Upper lobe of right lung (tissue), 1 donor: ENCODE measurements at places on chromosomes 11 and 22. TPM values are rescaled to one million over a fixed set of nuclear protein-coding genes. Genes with fewer than 3 reads are reported as not detected.

DNA sequence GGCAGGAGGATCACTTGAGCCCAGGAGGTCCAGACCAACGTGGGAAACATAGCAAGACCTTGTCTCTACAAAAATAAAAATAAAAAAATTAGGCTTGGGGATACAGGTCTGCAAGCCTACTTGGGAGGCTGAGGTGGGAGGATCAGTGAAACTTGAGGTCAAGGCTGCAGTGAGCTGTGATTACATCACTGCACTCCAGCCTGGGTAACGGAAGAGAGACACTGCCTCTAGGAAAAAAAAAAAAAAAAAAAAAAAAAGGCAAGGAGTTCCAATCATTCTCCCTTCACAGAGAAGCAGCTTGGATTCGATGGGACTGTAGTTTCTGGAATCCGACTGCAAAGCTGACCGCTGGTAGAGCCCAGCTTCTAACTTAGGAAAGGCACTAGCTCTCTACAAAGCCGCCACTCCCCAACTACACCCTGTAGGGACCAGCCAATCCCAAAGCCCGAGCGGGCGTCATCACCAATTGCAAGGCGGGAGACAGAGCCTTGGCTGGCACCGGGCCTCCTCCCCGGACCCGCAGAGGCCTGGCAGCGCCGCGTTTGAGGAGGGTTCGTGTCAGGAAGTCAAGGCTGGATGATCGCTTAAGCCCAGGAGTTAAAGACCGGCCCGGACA, 716 bp upstream of the DDB2 start:
- H3K4me3 ChIP-seq, result peak overlapping the region; percentile 81
- peaks cover 24% of the 10 kb centered on the region for H3K4me1 ChIP-seq
- no peaks in the 10 kb centered on the region for H3K27me3 ChIP-seq
- peak; percentile 97 for DNase-seq

DNA sequence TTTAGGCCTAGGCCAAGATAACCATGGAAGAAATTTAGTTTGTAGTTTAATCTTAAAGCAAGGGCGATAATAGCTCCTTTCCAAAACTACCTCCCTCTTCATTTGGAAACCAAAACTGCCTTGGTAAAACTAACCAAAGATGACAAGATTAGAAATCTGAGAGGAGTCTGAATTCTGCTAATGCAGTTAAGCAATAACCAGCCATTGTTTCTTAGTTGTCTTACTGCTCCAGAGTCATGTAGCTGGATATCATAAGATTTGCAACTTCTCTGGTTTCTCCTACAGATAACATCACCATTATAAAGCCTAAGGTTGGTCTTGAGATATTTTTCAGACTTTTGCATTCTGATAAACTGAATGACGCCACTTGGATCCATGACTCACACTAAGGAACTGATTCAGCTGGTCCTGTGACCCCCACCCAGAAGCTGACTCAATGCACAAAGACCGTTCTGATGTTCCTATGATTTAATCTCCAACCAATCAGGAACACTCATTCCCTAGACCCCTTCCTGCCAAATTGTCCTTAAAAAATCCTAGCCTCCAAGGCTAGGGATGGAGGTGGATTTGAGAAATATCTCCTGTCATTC, 200.8 kb downstream of the LUZP2 start:
- H3K4me3 ChIP-seq, result no peak overlapping the region
- no peaks in the 10 kb centered on the region for H3K4me1 ChIP-seq
- H3K27me3 ChIP-seq, result no peaks in the 10 kb centered on the region
- no peaks in the 10 kb centered on the region for H3K36me3 ChIP-seq

DNA sequence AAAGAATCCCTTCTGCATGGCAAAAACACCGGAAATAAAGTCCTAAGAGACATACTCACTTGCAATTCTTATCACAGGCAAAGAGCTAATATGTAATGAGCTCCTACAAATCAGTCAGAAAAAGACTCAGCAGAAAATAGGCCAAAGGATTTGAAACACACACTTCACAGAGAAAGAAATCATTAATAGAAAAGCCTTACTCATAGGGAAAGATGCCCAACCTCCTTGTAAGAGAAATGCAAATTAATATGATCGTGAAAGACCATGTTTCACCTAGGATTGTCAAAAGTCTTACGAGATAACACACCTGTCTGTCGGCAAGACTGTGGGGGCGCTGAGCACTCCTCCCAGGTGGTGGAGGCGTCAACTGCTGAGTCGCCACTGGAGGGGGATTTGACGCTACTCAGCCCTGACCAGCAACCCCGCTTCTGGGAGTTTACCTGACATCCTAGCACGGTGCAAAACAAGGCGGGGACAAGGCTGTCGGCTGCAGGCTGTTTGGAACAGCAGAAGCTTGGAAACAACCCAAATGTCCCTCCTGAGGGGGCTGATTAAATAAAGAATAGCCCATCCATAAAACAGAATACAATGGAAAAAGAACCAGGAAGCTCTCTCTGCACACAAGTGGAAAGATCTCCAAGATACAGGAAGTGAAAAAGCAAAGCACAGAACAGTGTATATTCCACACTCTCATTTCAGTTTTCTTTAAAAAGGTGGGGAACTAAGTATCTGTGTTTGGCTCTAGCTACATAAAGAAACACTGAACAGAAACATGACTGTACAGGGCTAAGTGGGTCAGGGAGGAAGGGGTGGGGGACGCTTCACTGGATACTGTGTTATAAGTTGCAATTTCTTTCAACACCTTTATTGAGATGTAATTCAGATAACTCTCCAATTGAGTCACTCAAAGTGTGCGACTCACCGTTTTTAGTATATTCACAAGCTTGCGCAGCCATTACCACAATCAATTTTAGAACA, 11.5 kb downstream of the CSNK1E start:
- H3K27me3 ChIP-seq, result no peaks in the 10 kb centered on the region
- no peak overlapping the region for H3K4me3 ChIP-seq
- DNase-seq, result no peak
- peaks cover 40% of the 10 kb centered on the region for H3K36me3 ChIP-seq
- peak overlapping the region; percentile 65 for H3K27ac ChIP-seq
- H3K4me1 ChIP-seq, result peaks cover 47% of the 10 kb centered on the region

- no peak overlapping the region for H3K27ac ChIP-seq
- DNase-seq, result peak; percentile 54
- H3K4me1 ChIP-seq, result no peaks in the 10 kb centered on the region
- H3K27me3 ChIP-seq, result no peaks in the 10 kb centered on the region
- H3K4me3 ChIP-seq, result no peak overlapping the region
- no peaks in the 10 kb centered on the region for H3K36me3 ChIP-seq
These were observed 72.7 kb downstream of the KCNQ1 start for GRCh38 chr11:2517386-2518064.

GRCh38 chr22:32364210-32364609, 6.5 kb downstream of the RFPL3 start:
- no peaks in the 10 kb centered on the region for H3K36me3 ChIP-seq
- H3K4me3 ChIP-seq, result no peak overlapping the region
- no peaks in the 10 kb centered on the region for H3K4me1 ChIP-seq
- H3K27ac ChIP-seq, result no peak overlapping the region
- no peaks in the 10 kb centered on the region for H3K27me3 ChIP-seq
- DNase-seq, result no peak

The MED15 gene
- total RNA-seq, result 96.9 TPM

DNA sequence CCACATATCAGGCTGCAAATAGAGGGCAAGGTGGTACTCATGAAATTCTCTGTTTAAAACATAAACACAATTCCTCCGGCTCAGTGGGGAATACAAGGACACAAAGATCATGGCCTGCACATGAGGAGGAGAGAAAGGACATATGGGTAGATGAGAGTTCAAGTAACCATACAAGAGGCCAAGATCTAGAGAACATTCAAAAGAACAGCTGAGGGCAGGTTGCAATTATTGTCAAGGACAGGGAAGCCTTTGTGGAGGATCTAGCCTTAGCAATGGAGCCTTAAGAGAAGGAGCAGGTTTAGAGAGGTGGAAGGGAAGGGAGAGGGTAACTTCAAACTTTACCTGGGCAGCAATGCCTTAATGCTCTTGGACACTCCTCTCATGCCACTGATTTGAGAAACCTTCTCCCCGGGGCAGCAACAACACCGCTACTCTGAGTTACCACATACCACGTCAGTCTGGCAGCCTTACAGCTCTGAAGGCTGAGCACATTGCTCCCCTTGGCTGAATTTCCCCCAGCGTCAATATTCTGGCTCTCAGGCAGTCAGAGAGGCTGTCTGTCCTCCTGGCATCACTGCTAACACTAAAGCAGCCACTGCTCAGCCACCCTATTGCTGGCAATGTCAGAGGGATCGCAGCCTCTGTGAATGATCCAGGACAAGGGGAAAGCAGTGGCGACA, 55.5 kb downstream of the CLPB start:
- no peak overlapping the region for H3K27ac ChIP-seq
- no peaks in the 10 kb centered on the region for H3K36me3 ChIP-seq
- DNase-seq, result no peak
- no peaks in the 10 kb centered on the region for H3K27me3 ChIP-seq
- H3K4me1 ChIP-seq, result no peaks in the 10 kb centered on the region
- H3K4me3 ChIP-seq, result no peak overlapping the region

DNA sequence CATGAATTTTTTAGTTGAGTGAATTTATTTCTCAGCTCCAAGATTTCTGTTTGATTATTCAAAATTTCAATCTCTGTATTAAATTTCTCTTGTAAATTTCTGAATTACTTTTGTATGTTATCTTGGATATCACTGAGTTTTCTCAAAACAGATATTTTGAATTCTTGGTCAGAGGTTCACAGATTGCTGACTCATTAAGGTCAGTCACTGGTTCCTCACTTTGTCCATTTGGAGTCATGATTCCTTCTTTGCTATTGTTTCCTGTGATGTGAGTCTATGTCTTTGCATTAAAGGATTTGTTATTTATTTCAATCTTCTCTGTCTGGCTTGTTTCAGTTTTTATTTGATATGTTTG, 10.2 kb upstream of the IL17RA start:
- no peaks in the 10 kb centered on the region for H3K4me1 ChIP-seq
- H3K27me3 ChIP-seq, result no peaks in the 10 kb centered on the region
- no peak overlapping the region for H3K4me3 ChIP-seq
- no peak overlapping the region for H3K27ac ChIP-seq

The OR8G5 gene
- 0.58 TPM for total RNA-seq

The CCND1 gene
- 283 TPM for total RNA-seq

DNA sequence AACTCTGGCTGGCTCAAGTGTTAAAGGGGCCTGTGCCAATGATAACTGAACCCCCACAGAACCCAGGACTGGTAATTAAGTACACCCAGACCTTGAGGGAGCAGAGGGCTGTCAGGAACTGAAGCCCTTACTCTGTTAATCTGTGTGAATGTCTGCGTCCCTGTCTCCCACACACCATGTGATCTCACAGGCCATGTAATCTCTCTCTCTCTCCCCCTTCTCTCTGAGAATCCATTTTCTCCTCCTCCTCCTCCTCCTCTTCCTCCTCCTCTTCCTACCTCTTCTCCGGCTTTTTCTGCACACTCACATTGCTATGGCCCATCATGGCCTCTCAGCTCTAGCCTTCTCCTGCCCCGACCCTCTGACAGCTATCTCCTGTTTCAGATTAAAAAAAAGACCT, 14.6 kb upstream of the IRAG1 start:
- H3K4me1 ChIP-seq, result no peaks in the 10 kb centered on the region
- DNase-seq, result no peak
- no peaks in the 10 kb centered on the region for H3K27me3 ChIP-seq

DNA sequence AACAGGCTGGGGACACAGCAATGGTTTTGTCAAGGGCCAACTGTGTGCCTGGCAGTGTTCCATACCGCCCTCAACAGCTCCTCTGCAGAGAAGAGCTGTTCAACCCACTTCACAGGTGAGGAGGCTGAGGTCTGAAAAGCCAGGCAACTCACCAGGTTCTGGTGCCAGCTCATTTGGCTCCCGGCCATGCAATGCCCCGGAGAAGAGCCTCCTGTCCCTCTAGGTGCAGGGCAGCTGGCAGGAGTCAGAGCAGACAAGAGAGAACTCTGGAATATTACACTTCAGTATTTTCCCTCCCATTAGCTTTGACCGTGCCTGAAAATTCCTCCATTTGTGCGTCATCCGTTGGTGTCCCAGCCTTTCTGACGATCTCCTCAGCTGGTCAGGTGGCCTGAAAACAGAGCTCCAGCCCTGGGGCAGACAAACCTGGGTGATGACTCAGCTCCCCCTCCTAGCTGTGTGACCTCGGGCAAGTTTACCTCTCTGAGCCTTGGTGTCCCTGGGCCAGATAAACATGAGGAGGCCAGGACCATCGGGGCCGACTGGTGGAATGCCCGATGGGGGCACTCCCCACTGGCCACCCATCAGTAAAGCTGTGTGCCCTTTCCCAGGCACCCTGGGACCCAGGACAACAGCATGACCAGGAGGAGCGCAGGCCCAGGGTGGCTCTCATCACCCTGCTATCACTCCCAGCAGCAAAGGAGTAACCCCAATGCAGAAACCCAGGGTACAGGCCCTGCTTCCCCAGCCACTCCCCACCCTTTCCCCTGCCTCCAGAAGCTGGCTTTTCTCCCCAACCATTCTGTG, 9.6 kb upstream of the C1QTNF6 start:
- peak; percentile 76 for DNase-seq
- peaks cover 32% of the 10 kb centered on the region for H3K4me1 ChIP-seq
- peak overlapping the region; percentile 72 for H3K4me3 ChIP-seq
- H3K27ac ChIP-seq, result peak overlapping the region; percentile 91

The GTSE1 gene
- total RNA-seq, result 0.43 TPM

The ACRV1 gene
- total RNA-seq, result not detected

The PKNOX2 gene
- total RNA-seq, result 17.8 TPM

DNA sequence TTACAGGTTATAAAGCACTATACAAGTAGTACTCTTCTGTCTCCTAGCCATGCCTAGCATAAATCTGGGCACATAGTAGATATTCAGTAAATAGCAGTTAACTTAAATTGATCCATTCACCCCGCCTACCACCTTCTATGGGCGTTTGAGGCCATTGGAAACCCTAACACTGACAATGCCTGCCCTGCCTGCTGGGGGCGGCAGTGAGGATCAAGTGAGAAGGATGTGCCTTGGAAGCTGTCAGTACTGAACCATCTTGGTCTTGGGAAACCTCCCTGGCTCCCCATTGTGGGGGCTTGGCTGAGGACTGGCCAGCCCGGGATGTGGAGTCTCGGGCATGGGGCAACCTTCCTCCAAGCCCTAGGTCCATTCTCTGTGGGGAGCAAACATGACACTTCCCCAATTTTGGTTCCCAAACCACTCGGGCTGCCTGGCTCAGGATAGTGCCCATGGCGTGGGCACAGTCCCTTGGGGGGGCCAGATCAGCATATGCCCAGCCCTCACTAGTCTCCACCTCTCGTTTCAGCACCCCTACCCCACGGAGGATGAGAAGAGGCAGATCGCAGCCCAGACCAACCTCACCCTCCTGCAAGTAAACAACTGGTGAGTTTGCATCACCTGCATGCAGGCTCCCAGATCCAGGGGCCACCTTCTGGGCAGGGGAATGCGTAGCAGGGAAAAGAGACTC, 67.4 kb downstream of the FEZ1 start:
- no peak for DNase-seq
- no peaks in the 10 kb centered on the region for H3K36me3 ChIP-seq
- no peaks in the 10 kb centered on the region for H3K4me1 ChIP-seq

GRCh38 chr11:13259374-13259773, 18.2 kb upstream of the BMAL1 start:
- peaks cover 18% of the 10 kb centered on the region for H3K4me1 ChIP-seq
- H3K27ac ChIP-seq, result no peak overlapping the region
- H3K36me3 ChIP-seq, result no peaks in the 10 kb centered on the region
- H3K27me3 ChIP-seq, result no peaks in the 10 kb centered on the region
- no peak overlapping the region for H3K4me3 ChIP-seq
- no peak for DNase-seq

The OR6T1 gene
- not detected for total RNA-seq
